ENCODE measurements at places on chromosomes 3 and 15.
A peak's percentile ranks its signal among the peaks of the same experiment; 100 is the strongest.

GRCh38 chr3:71305231-71306206 is 278.0 kb downstream of the FOXP1 start:
- peak; percentile 16 for DNase-seq

GRCh38 chr3:34106879-34107278 is 308.4 kb downstream of the PDCD6IP start:
- no peak for DNase-seq

- no peak for DNase-seq
Measured at GRCh38 chr3:123036352-123037014, 8.9 kb upstream of the SEMA5B start.

DNA sequence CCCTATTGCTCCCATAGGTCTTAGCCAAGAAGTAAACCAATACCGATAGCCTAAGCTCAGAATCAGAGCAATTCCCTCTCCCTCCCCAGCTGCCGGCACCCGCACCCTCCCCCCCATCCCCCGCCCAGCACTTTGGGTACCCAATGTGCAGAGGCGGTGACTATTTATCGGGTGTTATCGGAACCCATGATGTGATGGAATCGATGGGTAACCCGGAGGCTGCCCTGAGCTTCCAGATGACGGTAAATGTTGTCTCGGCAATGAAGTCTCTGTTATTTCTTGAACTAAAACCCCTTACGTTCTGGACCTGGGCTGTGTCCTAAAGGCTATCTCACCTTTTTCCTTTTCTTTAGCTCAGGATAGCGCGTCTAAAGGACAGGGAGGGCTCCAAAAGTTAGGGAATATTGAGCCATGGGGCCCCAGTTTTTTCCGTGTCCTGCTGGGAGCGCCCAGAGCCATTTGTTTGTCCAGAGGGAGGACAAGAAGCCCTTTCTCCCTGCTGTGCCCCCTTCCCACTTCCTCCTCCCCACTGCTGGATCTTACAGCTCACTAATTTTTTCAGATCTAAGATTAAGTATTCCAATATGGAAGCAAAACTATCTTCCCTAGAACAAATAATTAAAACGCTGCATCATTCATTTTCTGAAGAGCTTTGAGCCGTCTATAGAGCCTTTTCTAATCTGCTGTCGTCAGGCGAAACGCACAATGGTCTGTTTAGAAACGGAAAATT is 1.5 kb downstream of the SLITRK3 start:
- DNase-seq: no peak

DNA sequence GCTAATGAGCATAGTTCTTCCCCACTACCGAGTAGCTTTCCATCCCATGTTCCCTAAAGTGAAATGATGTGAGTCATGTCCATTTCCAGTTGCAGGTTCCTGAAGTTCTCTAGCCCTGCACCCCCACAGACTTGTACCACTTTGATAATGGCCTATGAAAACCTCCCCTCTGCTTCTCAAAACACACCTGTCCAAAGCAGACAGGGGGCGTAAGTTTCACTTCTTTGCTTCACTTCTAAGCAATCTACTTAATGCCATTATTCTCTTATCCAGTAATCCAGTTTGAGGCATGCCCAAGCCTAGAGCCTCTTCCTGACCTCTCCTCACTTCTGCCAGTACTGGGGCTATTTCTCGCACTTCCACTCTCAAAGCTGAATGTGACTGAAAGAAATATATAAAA is 305.1 kb downstream of the IGSF11 start:
- no peak for DNase-seq

Measured in hematopoietic multipotent progenitor cell (in vitro differentiated cells).